ENCODE measurements at places on chromosomes 7 and 10.

GRCh38 chr10:102334101-102334500, 61.4 kb upstream of the NFKB2 start:
- DNase-seq = no peak

DNA sequence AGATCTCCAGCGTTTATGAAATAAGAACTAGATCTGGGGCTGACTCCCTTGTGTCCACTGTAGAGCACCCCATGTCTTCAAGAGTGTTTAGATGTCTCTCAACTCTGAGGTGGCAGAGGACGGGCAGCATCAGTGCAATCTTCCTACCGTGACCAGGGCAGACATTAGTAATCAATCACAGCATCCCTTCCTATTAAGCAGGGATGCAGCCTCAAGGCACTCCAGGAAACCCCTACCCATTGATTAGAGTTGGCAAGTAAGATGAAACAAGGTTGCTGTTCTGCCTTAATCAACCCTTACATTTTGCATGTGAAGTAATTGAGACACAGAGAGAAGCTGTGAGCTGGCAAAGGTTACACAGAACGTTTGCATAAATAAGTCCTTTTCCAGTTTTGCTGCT, 283.7 kb upstream of the ZMIZ1 start:
- DNase-seq = no peak

- DNase-seq = no peak
These were observed 119.0 kb upstream of the EEPD1 start for GRCh38 chr7:36034020-36034419.

DNA sequence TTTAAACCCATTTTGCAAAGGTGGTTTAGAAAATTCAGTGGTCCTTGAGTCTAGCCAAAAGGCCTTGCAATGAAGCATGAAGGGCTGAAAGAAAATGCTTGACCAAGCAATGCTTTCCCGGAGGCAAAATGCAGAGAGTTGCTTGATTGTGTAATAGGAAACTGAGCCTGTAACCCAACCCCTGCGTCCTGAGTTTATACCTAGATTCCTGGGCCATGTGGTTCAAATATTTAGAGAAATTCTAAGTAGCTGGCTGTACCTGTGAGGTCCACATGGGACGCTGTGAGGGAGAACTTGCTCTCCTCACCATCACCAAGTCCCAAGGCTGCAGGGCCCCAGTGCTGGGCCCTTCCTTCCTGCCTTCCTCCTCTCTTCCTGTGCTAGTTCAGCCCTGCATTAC, 45.7 kb downstream of the CXCL12 start:
- no peak for DNase-seq

DNA sequence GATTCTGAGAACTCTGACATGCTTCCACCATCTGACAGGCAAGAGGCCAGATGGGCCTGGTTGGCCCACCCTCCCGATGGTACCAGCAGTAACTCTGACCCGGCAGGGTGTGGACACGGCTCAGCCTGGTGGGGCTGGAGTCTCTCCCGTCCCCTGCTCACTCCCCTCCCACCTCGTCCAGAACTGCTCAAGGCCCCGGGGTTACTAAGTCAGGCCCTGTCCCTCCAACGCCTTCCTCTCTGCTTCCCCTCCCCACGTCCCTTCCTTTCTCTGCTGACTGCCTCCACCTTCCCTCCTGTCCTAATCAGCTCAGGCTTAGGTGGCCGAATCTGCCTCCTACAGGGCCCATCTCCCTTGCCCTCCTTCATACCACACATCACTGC, 12.5 kb downstream of the CALML5 start:
- DNase-seq = no peak

GRCh38 chr10:92822060-92822634, 26.2 kb upstream of the EXOC6 start:
- DNase-seq = no peak

DNA sequence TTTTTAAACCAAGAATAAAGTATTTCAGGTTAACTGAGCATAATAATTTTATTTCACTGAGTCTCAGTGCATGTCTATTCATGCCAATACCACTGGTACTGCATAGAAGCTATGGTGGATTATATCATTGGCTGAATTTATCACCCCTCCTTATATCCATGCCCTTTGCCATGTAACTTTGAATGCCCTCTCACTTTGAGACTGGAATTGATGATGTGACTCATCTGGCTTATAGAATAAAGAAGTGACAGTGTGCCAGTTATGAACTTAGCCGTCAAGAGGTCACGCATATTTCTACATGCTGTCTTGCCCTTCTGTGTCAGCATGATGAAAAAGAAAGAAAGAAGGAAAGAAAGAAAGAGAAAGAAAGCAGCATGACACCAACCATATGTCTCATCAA, 20.7 kb upstream of the ABLIM1 start:
- no peak for DNase-seq

GRCh38 chr7:81025360-81025759, 106.5 kb upstream of the SEMA3C start:
- no peak for DNase-seq

GRCh38 chr10:35268791-35269257, 67.5 kb upstream of the CCNY start:
- DNase-seq = no peak

DNA sequence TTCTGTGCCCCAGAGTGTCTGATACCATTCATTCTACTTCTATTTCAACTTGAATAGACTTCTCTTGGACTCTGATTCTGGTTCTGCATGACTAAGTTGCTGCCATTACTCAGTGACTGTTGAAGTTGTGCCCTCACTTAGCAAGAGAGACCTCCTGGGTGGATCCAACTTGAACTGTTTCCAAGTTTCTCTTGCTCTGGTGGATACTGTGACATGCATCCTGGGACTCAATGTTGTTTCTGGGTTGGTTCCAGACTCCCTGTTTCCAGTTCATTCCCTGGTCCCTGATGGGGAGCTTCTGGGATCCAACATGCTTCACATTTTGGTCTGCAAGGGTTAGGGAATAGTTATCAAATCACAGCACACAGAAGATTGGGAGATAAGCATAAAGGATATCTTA, 26.2 kb upstream of the PRPF18 start:
- DNase-seq = no peak

GRCh38 chr10:54496852-54497251, 304.2 kb downstream of the PCDH15 start:
- no peak for DNase-seq

DNA sequence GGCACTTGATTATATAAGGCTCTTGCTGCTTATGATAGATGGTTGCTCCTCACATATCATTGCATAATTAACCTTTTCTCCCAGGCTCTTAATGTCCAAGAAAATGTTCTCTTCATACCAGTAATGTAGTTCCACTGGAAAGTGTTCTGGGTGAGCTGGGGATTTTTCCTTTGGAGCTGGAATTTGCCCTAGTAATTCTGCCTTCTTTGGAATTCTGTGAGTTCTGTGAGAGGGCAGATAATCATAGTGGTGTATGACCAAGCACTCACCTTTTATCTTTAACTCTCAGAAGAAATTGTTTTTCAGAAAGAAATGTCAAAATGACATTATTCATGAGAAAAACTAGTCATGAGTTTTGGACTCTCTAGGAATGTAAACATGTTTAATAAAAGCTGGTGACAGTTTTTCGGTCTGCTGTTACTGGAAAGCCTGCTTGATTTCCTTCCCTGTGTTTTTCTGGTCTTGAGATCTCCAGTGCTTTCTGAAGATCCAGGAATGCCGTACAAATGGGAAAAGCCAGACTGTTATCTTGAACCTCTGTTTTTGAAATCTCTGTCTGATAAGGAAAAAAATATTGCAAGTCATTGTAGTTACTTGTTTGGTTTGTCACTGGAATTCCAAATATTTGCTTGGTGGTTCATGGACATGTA, 148.3 kb upstream of the PRPS1L1 start:
- no peak for DNase-seq

- no peak for DNase-seq
These were observed 218.5 kb upstream of the STK17A start for GRCh38 chr7:43364391-43364790.

GRCh38 chr10:85545874-85546273, 820.7 kb downstream of the GRID1 start:
- no peak for DNase-seq

GRCh38 chr7:103981003-103981423, 8.4 kb downstream of the RELN start:
- DNase-seq = no peak

DNA sequence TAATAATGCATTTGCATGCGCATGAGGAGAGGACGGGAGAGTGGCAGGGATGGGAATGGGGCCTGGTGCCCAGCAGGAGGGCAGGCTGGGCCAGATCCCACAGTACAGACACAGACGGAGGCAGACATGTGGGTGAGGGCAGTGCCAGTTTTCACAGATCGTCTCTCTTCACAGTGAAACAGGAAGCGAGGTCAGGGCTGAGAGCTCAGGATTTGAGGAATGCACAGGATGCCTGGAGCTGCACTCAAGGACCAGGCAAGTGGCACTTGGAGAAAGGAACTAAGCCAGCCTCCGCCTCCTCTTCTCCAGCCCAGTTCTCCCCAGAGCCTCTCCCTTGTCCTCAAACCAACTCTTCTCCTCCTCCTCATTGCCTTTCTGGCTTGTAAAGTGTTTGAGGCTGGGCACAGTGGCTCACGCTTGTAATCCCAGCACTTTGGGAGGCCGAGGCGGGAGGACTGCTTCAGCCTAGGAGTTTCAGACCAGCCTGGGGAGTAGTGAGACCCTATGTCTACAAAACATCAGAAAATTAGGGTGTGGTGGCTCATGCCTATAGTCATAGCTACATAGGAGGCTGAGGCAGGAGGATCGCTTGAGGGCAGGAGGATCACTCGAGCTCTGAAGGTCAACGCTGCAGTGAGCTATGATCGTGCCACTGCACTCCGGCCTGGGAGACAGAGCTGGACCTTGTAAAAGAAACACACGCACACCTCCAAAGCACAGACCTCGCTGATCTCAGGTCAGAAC, 115.2 kb downstream of the HIP1 start:
- DNase-seq = no peak

- DNase-seq = peak; percentile 84
These were observed 69.0 kb downstream of the TNRC18 start for GRCh38 chr7:5354460-5355232.

GRCh38 chr7:5198741-5199140, 8.7 kb downstream of the WIPI2 start:
- DNase-seq = no peak

DNA sequence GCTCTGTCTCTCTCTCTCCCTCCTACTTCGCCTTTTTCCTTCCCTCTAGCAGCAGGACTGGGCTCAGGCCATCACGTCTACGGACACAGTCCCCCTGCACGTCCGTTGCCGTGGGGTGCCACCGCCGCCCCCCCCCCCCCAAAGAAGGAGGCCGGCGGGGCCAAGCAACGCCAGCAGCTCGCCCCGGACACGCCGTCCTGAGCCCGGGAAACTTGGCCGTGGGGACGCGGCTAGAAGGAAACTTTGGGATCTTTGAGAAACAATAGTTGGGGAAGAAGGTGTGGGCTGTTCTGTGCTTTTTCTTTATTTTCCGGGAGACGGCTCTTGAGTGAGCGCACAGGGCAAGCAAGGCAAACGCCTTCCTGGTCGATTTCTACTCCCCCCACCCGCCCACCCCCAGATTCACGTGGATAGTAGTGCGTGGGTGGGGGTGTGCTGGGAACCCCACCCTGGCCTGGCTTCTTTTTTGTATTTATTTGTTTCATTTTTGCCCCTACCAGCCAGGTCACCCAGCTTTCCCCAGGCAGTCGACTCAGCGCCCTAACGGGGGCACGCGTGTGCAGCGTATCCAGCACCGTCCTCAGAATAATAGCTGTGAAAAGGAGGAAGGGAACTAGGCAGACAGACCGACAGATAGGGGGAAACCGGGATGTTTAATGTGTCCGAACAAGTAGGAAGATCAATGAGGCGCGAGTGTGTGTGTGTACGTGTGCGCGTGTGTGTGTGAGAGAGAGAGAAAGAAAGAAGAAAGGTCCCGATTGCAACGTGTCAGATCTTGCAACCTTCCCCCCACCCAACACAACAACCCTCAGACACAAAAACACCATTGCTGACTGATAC, 1.4 kb downstream of the MXI1 start:
- DNase-seq = no peak

GRCh38 chr7:74656837-74657691, 454 bp upstream of the GTF2I start:
- DNase-seq = peak; percentile 98

DNA sequence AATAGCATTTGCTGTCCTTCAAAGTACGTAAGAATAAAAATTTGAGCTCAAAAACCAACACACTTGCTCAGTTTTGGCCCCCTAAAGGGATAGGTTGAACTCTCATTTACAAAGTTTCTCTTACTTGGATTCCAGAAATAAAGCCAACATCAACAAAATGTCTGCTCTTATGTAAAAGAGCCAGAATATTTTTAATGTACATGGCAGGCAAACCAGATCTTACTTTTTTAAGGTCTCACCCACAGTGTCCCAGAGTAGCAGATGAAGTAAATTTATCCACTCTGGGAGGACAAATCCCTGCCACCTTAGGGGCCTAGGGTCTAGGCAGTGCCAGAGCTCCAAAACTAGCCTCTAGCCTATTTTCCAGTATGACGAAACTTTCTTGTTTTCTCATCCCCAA, 159.6 kb downstream of the SKAP2 start:
- no peak for DNase-seq

DNA sequence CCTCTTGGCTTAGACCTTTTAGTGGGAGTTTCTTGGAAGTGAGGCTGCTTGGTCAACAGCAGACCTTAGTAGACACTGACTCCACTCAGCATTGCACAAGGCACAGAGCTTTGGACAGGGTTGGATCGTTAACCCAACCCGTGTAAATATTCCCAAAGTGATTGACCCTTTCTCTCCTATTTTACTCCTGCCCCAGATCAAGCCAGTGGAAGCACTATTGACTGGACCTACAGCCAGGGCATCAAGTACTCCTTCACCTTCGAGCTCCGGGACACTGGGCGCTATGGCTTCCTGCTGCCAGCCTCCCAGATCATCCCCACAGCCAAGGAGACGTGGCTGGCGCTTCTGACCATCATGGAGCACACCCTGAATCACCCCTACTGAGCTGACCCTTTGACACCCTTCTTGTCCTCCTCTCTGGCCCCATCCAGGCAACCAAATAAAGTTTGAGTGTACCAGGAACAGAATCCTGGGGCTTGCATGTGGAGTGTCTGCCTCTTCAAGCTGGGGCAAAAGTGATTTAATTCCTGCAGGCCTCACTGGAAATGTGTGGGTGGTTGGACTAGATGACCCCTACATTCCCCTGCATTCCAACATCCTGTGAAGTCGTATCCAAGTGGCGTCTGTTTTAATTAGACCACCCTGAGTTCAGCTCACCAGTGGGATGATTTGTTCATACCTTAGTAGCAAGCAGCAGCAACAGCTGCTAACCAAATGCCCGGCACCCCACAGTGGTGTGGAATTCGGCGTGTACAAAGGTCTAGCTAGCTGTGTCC, 7.5 kb downstream of the CPA1 start:
- no peak for DNase-seq

DNA sequence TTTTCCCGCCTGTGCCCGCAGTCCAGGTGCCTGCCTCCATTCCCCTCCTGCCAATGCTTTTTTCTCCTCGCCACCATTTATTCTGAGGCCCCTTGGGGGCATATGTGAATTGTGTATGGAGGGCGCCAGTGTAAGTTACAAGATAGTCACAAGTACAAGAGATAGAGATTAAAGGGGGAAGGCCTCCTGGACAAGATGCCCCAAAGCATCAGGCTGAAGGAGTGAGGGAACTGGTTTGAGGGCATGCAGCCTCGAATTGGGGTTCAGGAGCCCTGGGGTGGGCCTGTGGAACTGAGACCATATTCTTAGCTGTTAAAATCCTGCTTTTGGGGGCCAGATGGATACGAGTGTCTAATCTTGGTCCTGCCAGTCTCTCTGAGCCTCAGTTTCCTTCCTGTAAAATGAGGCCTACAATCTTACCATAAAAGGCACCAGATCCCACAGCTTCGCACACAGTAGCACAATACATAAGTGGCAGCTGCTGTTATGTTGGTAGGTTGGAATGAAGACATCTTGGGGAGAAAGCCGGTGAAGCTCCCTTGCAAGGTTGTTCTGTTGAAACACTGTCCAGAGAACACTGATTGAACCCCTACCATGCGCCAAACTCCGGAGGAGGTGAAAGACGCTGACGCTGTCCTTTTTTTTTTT, 545 bp upstream of the COMTD1 start:
- DNase-seq = no peak
